Regular cardiac myocyte (primary cell): ENCODE measurements at places on chromosomes 2 and 18. TPM values are rescaled to one million over a fixed set of nuclear protein-coding genes. Genes with fewer than 3 reads are reported as not detected.

The LIPT1 gene
- total RNA-seq: 5.4 and 7.9 TPM in 2 replicates

The CSRNP3 gene
- total RNA-seq: 1.2 and 3.9 TPM in 2 replicates

The ASAP2 gene
- 44.5 and 59.2 TPM in 2 replicates for total RNA-seq

The SLC16A14 gene
- total RNA-seq: 0.58 and 2.3 TPM in 2 replicates

The CGREF1 gene
- total RNA-seq: 5.0 and 14.9 TPM in 2 replicates

The TFCP2L1 gene
- total RNA-seq: 0.19 and 0.28 TPM in 2 replicates

The SCN3A gene
- total RNA-seq: 0.85 and 1.9 TPM in 2 replicates
